Bladder microvascular endothelial cell (primary cell): ENCODE measurements at places on chromosomes 5 and 9. TPM values are rescaled to one million over a fixed set of nuclear protein-coding genes. Genes with fewer than 3 reads are reported as not detected.

PLCXD3 gene
- 0.19 TPM in 1 of 2 replicates, not detected in the other for total RNA-seq

PCDHGA1 gene
- 0.32 and 1.1 TPM in 2 replicates for total RNA-seq

HTR4 gene
- not detected in 2 replicates for total RNA-seq

PCDHA9 gene
- total RNA-seq: 0.06 TPM in 1 of 2 replicates, not detected in the other

TLX3 gene
- total RNA-seq: not detected in 2 replicates

CDH6 gene
- 0.16 and 0.19 TPM in 2 replicates for total RNA-seq

NME5 gene
- total RNA-seq: 0.65 and 1.7 TPM in 2 replicates

CER1 gene
- not detected in 2 replicates for total RNA-seq

CYSRT1 gene
- 0.16 TPM in 1 of 2 replicates, not detected in the other for total RNA-seq

PTTG1 gene
- total RNA-seq: 55.1 and 100 TPM in 2 replicates

RAD1 gene
- total RNA-seq: 22.5 and 23.8 TPM in 2 replicates

FOXD4 gene
- total RNA-seq: under 0.01 and 0.25 TPM in 2 replicates

SLC6A3 gene
- not detected in 2 replicates for total RNA-seq
